ENCODE measurements at places on chromosomes 3 and 15.

GRCh38 chr15:73891328-73892315 lies 18.3 kb downstream of the TBC1D21 start:
- no peak for DNase-seq

DNA sequence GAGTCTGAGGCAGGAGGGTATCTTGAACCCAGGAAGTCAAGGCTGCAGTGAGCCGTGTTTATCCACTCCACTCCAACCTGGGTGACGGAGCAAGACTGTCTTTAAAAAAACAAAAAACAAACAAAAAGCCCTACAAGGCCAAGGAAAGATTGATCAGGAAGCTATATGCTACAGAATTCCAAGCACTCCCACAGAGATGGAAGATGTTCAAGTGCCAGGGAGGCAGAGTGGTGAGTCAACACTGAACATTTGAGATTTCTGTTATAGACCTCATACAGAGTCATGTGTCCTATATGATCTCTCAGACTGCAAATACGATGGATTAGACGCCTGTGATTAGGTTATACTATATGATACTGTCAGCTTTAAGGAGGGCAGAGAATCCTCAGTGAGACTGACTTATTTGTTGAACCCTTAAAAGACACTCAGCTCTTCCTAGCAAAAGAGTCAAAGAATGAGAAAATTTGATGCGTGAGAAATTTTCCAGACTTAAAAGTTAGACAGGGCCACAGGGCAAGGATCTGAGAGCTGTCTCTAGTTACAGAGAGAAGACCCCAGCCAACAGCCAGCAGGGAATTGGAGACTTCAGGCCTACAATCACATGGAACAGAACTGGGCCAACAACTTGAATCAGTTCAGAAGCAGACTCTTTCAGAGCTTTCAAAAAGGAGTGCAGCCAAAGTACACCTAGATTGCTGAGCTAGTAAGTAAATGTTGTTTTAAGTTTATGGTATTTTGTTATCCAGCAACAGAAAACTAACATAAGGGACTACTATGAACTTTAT lies 107.6 kb downstream of the PIK3CB start:
- peak; percentile 4 for DNase-seq

- no peak for DNase-seq
Observed at GRCh38 chr3:181930105-181930504, 218.4 kb downstream of the SOX2 start.

DNA sequence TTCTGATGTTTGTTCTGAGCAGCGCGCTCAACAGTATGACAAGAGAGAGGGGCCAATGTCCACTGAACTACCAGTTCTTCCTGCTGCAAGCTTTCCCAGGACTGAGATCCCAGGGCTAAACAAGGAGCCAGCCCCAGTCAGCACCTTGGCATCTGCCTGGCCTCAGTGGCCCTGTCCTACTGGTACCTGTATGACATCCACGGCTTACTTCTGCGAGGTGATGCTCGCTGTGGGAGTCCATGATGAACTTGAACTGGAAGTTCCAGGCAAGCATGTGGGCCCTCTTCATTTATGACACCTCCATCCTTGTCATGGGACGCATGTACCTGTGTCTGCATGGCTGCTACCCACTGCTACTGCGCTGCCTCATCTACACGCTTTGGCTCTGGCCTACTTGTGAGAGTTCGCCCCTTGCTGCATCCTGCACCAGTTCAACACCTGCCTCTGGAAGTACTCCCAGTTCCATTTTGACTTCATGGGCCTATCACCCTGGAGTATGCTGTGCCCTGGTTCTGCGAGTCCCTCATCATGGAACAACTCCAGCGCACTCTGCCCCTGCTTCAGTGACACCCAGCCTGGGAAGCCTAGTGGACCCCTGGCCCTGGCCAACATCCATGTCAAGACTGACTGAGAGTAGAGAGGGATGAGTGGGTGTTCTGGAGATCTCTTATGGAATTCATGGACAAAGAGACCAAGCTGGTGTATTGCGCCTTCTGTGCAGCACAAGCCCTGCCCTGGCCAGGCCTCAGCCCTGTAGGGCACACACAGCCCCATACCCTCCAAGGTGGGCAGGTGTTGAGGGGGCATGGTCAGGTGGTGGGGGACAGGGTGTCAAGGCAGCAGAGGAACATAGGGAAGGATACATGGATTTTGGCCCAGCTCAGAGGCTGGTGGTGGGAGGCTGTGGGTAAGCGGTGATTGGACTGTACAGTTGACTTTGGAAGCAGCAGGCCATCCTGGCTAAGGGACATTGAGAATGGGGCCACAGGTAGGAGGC lies 246.8 kb downstream of the NLGN1 start:
- DNase-seq, result no peak

DNA sequence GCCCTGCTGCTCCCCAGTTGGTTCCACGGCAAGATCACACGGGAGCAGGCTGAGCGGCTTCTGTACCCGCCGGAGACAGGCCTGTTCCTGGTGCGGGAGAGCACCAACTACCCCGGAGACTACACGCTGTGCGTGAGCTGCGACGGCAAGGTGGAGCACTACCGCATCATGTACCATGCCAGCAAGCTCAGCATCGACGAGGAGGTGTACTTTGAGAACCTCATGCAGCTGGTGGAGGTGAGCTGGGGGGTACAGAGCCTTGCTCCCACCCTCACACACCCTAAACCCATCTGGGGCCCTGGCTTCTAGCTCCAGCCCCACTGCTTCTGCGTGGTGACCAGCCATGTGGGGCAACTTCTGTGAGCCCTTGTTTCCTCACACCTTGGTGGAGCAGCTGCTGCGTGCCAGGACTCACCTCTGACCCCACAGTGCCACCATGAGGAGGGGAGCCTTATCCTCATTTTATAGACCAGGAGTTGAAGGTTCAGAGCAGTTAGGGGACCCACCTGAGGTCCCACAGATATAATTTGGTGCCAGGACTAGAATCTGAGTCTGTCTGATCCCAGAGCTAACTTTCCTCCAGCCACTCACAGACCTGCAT lies 13.3 kb upstream of the LMAN1L start:
- no peak for DNase-seq

GRCh38 chr3:49529567-49529966 lies 24.7 kb upstream of the BSN start:
- DNase-seq, result no peak

DNA sequence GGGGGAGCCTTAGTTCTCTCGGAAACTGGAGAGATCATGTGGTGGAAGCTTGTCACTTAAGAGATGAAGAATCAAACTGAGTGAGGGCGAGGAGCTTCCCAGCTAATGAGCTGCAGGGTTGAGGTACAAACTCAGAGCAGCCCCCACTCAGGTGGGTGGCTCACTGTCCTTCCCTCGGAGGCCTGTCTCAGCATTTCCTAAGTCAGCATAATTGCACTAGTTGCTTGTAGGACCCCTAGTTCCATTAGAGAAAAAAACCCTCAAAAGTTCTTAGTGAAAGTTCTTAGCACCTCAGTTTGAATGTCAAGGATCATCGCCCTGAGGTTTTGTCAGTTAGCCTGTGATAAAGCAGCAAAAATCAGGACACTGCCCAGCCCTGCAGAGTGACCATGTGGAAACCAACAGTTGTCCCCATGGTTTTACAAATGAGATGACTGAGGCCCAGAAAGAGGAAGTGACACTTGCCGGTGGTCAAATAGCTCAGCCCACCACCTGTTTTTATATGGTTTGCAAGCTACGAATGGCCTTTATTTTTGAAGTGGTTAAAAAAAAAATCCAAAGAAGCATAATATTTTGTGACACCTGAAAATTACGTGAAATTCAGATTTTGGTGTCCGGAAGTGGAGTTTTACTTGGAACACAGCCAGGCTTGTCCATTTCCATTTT lies 11.9 kb downstream of the SMAD6 start:
- DNase-seq, result no peak

Data from kidney glomerular epithelial cell (primary cell).